ENCODE measurements at places on chromosomes 1 and 21. TPM values are rescaled to one million over a fixed set of nuclear protein-coding genes. Genes with fewer than 3 reads are reported as not detected.

- DNase-seq: no peak
Measured at GRCh38 chr1:15936025-15936424, 39.9 kb downstream of the ZBTB17 start.

- DNase-seq: no peak
Measured at GRCh38 chr1:160708801-160709200, 2.8 kb downstream of the CD48 start.

DYRK3 gene
- 28.3 TPM for total RNA-seq

GRCh38 chr1:150069923-150070322 is 2.3 kb downstream of the VPS45 start:
- DNase-seq: no peak

PGLYRP4 gene
- not detected for total RNA-seq

ZBTB37 gene
- 6.1 TPM for total RNA-seq

BSND gene
- total RNA-seq: 0.30 TPM

DNA sequence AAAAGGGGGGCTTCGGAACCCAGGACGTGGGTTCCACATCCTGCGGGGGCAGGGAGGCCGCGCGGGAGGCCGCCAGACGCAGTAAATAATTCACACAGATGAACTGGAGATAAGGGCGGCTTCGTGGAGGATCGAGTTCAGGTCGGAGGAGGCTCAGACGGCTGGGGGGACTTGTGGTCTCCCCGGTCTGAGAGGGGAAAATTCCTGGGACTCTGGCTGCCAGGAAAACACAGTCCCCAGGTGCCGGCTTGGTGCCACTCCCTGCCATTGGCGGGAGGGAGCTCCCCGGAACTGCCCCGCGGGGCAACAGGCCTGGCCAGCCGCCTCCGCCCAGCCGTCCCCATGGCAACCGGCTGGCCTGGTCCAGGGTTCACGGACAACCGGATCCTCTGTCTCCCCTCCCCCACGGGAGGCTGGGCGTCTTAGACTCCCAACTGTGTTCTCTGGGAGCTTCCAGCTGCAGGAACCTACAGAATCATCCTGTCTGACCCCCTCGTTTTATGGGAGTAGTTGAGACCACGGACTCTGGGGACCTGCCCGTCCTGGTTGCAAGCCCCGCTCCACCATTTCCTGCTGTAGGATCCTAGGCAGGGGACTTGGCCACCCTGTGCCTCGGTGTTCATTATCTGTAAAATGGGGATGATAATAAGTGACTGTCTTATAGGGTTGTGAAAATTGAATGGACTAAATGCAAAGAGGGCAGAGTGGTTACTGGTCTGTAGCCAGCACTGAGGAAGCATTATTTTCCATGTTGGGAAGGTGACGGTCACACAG is 9.6 kb downstream of the CAMK2N1 start:
- peak; percentile 88 for DNase-seq
